ENCODE measurements at places on chromosomes 4 and X.

GRCh38 chr4:11139871-11140270 lies 288.8 kb downstream of the HS3ST1 start:
- DNase-seq, result no peak

- DNase-seq, result no peak
These were observed 43.1 kb downstream of the PPA2 start for GRCh38 chr4:105430811-105431210.

DNA sequence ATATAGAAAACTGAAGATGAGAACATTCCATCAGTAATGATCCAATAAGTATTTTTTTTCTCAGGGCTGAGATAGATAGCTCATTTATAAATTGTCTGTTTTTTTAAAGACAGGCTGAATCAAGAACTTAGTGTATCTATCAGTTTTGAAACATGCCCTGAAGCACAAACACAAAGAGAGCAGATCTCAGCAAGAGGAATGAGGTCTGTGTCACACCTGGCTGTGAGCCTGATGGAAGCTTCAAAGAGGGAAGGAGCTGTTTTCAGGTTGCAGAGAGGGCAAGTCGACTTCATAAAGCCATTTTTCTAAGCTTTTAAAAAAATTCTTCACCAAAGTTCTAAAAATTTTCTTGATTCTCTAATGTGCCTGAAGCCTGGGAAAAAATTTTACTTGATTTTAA lies 434.9 kb downstream of the PDGFC start:
- no peak for DNase-seq

DNA sequence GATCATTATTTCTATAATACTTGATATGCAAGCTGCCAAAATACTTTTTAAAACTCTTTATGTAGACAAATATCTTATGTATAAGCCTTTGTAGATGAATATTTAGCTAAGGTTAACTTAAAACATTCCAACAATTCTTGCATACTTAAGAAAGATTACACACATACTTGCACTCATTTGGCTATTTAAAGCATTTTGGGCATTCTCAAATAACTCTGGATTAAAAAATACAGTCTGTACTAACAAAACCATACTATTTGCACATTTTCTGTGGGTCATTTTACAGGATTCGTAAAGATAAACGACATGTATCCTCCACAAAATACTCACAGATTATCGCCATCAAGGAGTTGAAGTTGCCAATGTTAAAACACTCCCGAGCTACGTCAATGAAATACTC lies 26.5 kb downstream of the RASGEF1B start:
- no peak for DNase-seq

Data from stimulated activated CD4-positive, alpha-beta T cell treated with anti-CD3 and anti-CD28 coated beads, Interleukin-4, amount 100 ng/mL, for 48 hours (primary cell).